Activated naive CD8-positive, alpha-beta T cell treated with anti-CD3 and anti-CD28 coated beads for 36 hours (primary cell): ENCODE measurements at places on chromosomes 12 and 14. TPM values are rescaled to one million over a fixed set of nuclear protein-coding genes. Genes with fewer than 3 reads are reported as not detected.

CSAD gene
- total RNA-seq = 11.9 TPM

SCNN1A gene
- total RNA-seq = 3.7 TPM

KRT6C gene
- total RNA-seq = not detected

KLHL33 gene
- total RNA-seq = 0.68 TPM

NGB gene
- total RNA-seq = not detected
